ENCODE measurements at places on chromosomes 3 and 15.

- no peak for DNase-seq
These were observed 25.0 kb downstream of the KIF7 start for GRCh38 chr15:89630260-89630659.

GRCh38 chr3:123683505-123684154 lies 98.8 kb upstream of the HACD2 start:
- no peak for DNase-seq

GRCh38 chr15:85412066-85412465 lies 31.7 kb downstream of the AKAP13 start:
- no peak for DNase-seq

GRCh38 chr15:92654662-92655061 lies 913 bp downstream of the FAM174B start:
- DNase-seq, result no peak

DNA sequence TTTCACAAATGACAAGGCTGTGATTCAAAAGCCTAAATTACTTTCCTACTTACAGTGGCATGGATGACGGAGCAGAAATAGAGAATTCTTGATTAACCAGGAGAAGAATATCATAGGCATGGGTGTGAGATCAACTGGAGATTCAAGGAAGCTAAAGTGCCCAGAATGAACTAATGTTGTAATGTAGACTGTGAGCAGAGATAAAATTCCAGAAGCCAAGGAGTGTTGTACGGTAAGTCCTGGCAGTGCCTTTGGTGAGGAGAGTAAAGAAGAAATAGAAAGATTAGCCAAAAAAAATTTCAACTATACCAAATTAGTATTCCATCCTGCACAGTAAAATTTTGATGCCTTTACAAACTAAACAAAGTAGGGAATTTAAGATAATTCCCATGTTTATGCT lies 75.9 kb downstream of the ZBTB20 start:
- no peak for DNase-seq

DNA sequence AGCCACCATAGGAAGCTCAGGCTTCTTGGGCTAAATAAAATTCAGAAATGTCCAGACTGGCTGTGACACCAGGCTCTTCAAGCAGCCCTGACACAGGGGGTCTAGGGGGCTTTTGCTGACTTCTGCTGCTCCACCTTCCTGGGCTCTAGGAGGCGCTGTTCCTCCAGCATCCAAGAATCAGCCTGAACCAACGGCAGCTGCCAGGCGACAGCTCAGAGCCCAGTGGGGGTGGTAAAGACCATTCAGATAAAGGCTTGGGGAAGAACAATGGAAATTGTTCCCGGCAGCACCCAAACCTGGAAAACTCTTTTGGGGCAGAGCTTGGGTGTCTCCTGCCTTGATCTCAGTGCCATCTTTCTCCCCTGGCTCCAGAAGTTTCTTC lies 21.6 kb upstream of the PSTPIP1 start:
- DNase-seq, result no peak

DNA sequence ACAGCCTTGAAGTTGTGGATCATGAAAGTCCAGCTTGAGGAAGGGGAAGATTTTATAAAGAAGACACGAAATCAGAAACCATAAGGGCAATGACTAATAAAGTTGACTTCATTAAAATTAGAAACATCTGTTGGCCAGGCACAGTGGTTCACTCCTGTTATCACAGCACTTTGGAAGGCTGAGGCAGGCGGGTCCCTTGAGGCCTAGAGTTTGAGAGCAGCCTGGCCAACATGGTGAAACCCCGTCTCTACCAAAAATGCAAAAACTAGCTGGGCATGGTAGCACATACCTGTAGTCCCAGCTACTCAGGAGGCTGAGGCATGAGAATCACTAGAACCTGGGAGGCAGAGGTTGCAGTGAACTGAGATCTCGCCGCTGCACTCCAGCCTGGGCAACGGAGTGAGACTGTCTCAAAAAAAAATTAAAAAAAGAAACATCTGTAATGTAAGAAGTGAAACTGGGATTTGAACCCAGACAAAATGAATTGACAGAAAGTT lies 7.9 kb upstream of the UBXN7 start:
- no peak for DNase-seq

- DNase-seq, result no peak
These were observed 3.3 kb upstream of the ACOX2 start for GRCh38 chr3:58540176-58540858.

- DNase-seq, result no peak
These were observed 1043.6 kb downstream of the DIPK2A start for GRCh38 chr3:145015253-145015652.

- DNase-seq, result no peak
These were observed 47.9 kb downstream of the YEATS2 start for GRCh38 chr3:183745300-183746098.

GRCh38 chr15:67579164-67579563 lies 36.7 kb downstream of the MAP2K5 start:
- no peak for DNase-seq

DNA sequence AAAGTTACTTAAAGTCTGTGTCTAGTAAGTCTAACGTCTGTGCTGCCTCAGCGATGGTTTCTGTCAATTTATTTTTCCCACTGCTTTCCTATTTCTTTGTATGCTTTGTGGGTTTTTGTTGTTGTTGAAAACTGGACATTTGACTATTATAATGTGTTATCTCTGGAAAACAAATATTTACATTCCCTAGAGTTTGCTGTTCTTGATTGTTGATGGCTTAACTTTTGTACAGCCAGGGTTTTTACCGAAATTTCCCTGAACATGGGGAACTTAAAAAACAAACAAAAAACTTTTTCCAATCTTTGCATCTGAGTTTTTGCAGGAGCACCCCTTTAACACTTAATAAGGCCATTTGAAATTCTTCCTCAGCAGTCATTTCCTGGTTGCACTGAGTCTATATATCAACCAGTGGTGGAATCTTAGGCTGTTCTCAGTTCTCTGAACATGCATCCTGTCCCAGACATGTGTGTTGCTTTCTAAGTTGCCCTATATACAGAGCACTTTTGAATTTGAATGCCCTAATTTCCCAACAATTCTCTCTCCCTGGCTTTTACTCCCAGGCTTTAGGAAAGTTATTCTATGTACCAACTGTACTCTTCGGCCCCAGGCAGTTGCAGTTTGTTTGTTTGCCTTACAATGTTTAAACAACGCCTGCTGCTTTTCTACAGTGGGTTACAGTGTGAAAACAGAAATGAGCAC lies 11.8 kb upstream of the PIAS1 start:
- DNase-seq, result no peak

DNA sequence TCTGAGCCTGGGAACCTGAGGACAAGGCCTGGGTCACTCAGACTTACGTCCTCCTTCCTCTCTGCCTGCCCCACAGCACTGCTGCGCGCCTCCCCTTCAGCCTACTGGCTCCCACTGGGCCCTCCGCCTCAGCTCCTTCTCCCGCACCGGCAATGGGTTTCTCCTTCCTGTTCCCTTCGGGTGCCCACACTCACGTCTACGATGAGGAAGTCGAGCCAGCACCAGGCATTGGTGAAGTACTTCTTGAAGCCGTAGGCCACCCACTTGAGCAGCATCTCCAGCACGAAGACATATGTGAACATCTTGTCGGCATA lies 70.0 kb downstream of the EXOG start:
- no peak for DNase-seq

- no peak for DNase-seq
These were observed 2.7 kb downstream of the CHST13 start for GRCh38 chr3:126526668-126527005.

DNA sequence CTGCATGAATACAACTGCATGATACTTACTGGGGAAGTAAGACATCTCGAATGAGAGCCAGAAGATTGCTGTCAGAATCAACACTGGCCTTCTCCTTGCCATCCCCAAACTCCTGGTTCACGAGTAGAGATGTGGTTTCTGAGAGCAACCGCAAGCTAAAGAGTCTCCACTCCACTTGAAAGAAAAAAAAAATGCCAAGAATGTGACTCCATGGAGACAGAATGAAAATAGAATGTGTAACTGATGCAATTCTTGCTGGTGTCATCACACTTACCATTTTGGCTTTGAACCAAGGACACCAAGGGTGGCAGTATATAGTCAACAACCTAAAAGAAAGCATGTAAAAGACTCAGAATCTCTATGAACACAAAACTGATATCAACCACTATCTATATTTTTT lies 280.4 kb downstream of the ULK4 start:
- DNase-seq, result no peak

DNA sequence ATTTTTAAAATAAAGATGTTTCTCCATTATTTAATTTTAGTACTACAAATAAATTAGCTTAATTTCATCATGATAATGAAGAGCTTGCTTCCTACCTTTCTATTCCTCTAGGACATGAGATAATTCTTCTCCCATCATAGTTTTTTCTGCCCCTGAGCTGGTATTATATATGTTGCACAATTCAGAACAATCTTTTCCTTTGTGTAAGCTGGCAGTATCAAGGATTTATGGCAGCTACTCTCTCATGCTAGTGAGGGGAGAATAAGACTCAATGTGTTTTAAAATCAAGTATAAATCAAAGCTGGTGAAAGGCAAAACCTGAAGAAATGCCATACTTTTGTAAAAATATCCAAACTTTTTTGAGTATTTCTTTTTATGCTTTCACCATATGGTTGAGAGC lies 1405.3 kb downstream of the SI start:
- no peak for DNase-seq

DNA sequence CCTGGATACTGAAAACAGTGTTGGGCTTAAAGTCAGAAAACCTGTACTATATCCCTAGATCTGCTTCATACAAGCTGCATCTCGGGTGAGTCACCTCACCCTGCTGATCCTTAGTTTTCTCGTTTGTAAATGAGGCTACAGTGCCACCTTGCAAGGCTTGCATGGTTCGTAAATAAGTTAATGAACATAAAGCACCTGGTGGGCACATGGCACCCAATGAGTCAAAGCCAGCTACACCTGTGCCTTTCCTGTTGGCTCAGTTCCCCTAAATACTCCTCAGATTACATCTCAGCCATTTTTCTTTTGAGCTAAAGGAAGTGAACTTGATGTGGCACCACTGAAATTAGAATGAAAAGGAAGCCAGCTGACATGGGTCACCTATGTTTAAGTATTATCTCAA lies 26.5 kb downstream of the RTP1 start:
- DNase-seq, result no peak

DNA sequence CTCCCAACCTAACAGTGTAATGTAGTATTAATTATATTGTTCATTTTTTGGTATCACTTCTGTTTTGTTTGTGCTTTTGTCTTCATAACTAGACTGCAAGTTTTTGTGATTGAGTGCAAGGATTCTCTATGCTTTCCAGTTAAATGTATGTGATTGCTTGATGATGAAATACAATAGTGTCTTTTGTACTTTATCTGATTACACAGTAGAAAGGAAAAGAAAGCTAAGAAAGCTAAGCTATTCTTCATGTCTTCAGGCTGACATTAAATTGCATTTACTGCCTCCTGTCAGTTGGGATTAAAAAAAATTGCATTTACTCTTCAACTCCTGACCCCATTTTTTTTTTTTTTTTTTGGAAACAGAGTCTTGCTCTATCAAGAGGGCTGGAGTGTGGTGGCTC lies 28.5 kb downstream of the RTF1 start:
- DNase-seq, result no peak

DNA sequence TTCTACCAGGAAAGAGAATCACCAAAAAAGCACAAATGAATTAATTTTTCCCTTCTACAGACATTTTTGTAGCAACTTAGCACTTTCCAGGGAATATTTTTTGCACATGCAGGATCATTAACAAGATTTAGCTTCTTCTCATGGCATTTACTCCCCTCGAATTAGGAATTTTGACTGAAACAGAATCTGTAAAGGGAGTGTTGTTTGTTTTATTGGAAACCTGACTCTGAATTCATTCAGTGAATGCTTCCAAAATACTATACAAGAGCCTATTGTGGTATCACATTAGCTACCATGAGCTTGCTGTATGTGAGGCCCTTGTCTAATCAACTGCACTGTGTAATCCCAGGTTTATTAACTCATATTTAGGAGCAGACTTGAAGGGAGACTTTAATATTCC lies 130.4 kb upstream of the ATP10A start:
- no peak for DNase-seq

- DNase-seq, result no peak
These were observed 22.7 kb upstream of the EPHB3 start for GRCh38 chr3:184538666-184539431.

DNA sequence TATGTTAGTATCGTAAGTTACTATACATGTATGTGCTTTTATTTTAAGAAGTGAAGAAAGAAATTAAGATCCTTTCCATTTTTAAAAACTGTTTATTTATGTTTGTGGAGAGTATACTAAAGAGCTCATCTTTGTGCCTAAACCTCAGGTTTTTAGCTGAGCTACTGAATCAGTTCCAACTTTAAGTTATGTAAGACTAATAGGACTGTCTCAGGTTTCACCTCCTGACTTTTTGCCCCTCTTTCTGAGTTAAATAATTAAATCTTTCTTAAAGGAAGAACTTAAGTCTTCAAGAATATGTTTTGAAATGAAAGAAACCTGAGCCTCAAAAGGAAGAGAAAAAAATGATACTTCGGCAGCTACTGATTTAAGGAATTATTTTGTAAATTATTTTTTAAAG lies 2.6 kb downstream of the SLMAP start:
- no peak for DNase-seq

- DNase-seq, result no peak
These were observed 262.9 kb downstream of the IL5RA start for GRCh38 chr3:2847062-2847841.

- DNase-seq, result no peak
These were observed 127.7 kb downstream of the PDE8A start for GRCh38 chr15:85109333-85109732.

GRCh38 chr15:77572186-77572585 lies 60.5 kb downstream of the LINGO1 start:
- DNase-seq, result no peak

DNA sequence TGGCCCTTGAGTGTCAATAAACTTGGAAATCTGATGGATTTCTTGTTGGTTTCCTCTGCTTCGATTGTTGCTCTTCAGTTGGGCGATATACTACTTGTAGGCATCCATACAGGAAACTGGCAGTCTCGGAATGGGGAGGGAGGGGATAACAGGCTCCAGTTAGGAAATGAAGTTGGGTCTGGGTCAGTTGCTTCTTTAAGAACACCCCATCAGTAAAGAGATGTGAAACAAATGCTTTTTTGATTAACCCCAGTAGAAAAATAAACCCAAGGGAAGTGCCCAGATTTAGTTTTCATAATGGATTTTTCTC lies 681 bp downstream of the CHMP2B start:
- no peak for DNase-seq

- DNase-seq, result no peak
These were observed 65.1 kb upstream of the CCNL1 start for GRCh38 chr3:157225001-157225400.

GRCh38 chr3:35664460-35664919 lies 25.2 kb downstream of the ARPP21 start:
- DNase-seq, result no peak

- no peak for DNase-seq
These were observed 65.2 kb downstream of the SLC9C1 start for GRCh38 chr3:112228786-112229185.

- no peak for DNase-seq
These were observed 33.2 kb downstream of the MTMR10 start for GRCh38 chr15:30958219-30958618.

Measured in activated CD4-positive, CD25-positive, alpha-beta regulatory T cell treated with anti-CD3 and anti-CD28 coated beads, Interleukin-2, amount 50 U/mL, for 16 hours (primary cell).